ENCODE measurements at places on chromosomes 11 and 22.

DNA sequence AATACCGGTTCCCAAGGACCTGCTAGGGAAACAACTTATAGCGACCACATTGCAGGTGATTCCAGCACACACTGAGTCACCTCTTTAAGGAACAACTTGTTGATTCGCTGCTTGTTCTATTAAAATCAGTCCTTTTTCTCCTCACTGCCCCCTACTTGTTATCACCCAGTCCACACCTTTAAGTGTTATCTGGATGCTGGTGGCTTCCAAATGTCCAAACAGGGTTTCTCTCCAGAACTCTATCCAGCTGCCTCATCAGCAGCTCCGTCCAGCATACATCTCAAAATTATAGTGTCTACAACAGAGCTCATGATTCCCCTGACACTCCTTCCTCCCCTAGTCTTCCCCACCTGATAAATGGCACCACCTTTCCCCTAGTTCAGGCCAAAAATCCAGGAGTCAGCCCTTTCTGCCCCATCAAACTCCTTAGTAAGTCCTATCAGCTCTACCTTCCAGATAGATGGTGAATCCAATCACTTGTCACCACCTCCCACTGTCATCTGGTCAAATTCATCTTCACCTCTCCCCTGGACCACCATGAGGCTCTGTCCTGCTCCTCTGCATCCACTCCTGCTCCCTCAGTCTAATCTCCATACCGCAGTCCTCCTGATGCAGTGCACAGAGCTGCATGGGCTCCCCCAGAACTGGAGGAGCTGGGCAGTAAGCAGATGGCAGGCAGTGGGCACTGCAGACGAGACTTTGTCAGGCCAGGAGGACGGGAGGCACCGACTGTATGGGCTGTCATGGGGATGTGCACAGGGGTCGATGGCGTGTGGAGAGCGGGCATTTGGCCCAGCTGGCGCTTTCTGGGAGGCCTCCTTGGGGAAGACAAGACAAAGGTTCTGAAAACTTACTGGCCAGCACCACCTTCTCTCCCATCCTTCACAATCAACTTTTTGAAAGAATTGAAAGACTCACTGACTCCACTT lies 19.3 kb downstream of the IL10RA start:
- DNase-seq = no peak

- DNase-seq = peak; percentile 8
Measured at GRCh38 chr11:75508051-75508561, 17.6 kb downstream of the GDPD5 start.

- DNase-seq = no peak
Measured at GRCh38 chr22:45964372-45964771, 12.6 kb downstream of the WNT7B start.

GRCh38 chr11:6943131-6943530 lies 16.9 kb downstream of the ZNF215 start:
- no peak for DNase-seq

DNA sequence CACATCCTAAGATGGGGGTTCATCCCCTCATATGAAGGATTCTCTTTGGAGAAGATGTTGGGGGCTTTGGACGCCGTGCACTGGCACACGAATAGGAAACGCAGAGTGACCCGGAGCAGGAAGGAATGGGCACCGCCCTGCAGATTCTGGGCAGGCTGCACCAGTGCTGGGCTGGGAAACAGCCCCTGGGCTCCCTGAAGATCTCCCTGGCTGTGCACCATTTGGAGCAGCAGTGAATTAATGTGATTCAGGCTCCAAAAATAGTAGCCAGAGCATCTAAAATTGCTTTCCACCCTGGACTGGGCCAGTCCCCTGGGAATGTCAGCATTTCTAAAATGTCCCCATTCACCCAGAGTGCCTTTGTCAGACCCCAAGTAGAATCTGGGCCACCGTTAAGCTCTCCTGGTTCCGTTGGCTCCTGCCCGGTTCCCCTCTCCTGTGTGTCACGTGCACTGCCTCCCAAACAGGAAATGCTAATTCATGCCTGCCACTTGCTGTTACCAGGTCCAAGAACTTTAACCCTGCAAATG lies 18.6 kb downstream of the IRAG1 start:
- no peak for DNase-seq

All from stimulated activated CD4-positive, alpha-beta T cell treated with anti-CD3 and anti-CD28 coated beads, Interleukin-1b, Interleukin-23, amount 100 ng/mL, for 48 hours (primary cell).